ENCODE measurements at places on chromosomes 6 and 20.

DNA sequence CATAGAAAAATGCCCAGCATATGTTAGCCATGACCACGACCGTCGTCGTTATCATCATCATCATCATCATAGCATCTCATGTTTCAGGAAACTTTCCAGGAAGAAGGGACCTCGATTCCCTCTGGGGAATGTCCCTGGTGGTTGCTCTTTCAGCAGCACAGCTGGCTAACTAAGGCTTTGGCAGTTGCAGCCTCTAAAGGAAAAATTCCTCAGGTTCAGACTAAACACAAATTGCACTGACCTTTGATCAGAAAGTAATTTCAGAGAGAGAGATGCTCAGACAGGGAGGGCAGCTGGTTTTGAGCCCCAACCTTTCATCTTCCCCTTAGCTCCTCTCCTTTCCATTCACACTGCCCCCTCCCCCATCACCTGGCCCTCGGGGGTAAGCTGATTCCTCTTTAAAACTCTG is 5.6 kb upstream of the CFB start:
- DNase-seq: no peak

DNA sequence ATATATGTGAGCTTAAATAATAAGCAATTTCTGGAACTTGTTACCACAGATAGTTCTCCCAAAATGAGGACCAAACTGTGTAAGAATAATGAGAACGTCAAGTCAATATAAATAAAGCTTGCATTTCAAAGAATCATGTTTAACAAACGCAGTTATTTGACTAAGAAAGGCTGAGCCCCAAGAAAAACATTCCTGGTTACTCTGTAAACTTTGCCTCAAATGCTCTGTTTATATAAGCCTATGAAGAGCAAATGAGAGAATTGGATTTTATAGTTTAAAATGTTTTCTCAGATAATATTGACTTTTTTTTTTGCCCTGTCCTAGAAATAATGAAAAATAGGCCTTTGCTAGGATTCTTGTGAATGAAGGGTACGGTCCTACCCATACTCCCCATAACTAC is 81.3 kb downstream of the C6orf52 start:
- no peak for DNase-seq

GRCh38 chr6:170000071-170000843 is 248.8 kb downstream of the ERMARD start:
- no peak for DNase-seq

- peak; percentile 64 for DNase-seq
Observed at GRCh38 chr6:98657764-98658163, 176.6 kb upstream of the POU3F2 start.

GRCh38 chr6:16236631-16237199 is 1.7 kb upstream of the GMPR start:
- DNase-seq: no peak

DNA sequence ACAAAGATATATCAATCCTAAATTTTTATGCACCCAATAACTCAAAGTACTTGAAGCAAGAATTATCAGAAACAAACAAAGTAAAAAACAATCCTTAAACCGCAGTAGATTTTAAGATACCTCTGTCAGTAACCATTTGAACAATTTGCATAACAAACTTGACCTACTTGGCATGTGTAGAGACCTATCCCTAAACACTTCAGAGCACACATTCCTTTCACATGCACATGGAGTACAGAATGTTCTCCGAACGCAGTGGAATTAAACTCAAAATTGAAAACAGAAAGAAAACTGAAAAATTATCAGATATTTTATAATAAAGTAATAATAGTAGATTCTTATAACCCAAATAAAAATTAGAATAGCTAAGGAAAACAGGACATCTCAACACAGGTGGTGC is 162.6 kb upstream of the THBS2 start:
- DNase-seq: no peak

DNA sequence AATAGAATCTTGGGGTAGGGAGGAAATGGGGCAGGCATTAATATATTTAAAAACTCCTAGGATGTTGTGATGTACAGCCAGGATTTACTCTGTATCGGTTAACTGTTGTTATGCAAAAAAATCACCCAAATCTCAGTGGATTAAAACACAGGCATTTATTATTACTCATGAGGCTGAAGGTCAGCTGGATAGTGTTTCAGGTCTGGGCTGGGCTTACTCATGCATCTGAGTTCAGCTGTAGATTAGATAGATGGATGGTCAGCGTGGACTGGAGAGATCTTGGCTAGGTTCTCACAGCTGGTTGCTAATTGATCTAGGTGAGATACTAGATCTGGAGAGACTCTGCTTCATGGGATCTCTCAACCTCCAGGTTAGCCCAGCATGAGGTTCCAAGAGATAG is 131.4 kb downstream of the BTBD3 start:
- no peak for DNase-seq

- DNase-seq: no peak
Observed at GRCh38 chr6:26243132-26243531, 121.9 kb upstream of the BTN3A2 start.

DNA sequence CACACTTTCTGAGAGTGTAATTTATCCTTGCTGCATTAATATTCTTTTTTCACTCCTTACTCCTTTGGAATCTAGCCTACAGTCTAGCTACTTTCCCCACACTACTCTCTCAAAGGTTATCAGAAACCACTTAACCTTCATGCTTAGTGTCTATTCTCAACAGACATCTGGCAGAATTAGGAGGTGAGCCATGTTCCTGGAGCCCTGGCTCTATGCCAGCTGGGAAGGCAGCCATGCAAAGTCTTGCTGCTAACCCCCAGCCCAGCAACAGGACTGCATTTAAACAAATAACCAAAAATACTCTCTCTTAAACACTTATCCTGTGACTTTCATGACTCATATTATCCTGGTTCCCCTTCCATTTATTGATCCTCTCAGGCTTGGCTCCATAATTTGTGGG is 260.2 kb downstream of the BCKDHB start:
- peak; percentile 46 for DNase-seq

DNA sequence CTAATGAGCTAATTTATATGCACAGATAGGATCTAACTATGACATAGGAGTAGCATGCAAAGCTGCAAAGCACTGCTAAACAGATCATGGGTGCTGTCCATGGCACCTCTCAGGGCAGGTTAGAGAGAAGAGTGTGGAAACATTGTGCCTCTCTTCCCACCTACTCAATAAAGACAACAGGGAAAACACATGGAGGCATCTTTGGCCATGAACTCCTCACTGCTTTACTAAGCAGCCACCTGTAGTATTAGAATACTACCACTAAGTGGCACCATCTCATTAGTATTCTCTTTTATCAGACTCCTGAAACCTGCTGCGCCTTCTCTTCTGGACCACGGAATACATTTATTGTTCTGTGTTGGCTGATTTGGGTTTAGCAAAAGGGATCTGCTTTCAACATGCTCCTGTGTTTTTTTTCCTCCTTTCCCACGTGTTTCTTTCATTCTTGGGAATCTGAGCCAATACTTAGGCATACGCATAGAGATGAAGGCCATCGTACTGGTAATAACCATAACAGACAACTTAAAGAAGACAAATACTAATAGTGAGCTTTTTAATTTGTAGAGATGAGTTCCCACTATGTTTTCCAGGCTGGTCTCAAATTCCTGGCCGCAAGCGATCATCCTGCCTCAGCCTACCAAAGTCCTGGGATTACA is 9.4 kb upstream of the HDDC2 start:
- no peak for DNase-seq

DNA sequence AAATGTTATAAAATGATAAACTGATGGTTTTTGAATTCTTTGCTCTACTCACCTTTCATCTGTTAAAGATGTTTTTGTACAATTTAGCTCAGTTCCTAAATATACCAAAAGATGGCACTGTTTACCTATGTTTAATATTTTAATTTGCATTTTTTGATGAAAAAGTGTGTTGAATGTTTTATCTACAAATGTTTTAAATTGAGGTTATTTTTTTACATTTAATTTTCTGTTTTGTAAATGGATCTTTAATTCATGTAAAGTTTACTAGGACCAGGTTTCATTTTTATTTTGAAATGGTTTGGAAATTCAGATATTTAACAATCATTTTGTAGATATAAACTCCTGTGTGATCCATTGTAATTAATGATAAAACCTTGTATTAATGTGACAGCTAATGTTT is 30.0 kb downstream of the CDKAL1 start:
- DNase-seq: no peak

GRCh38 chr6:106090001-106090400 is 3.9 kb downstream of the PRDM1 start:
- no peak for DNase-seq

DNA sequence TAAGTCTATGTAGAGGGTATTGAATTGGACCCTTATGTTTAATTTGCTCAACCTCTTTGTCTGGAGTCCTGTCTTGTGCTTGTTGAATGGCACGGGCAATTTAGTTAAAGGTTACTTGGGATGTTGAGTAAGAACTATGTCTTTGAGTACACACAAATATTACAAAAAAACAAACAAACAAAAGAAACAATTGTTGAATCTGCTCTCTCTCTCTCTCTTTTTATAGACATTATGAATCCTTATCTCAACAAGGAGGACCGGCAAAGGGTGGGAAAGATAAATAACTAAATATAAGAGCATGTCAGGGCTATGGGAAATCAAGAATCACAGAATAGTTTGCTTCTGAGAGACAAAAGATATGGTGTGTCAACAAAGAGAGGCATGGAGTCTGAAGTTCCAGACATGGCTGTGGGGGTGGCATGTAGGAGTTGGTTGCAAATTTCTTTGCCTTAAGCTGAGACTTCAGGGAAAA is 608.6 kb downstream of the UTRN start:
- DNase-seq: no peak

DNA sequence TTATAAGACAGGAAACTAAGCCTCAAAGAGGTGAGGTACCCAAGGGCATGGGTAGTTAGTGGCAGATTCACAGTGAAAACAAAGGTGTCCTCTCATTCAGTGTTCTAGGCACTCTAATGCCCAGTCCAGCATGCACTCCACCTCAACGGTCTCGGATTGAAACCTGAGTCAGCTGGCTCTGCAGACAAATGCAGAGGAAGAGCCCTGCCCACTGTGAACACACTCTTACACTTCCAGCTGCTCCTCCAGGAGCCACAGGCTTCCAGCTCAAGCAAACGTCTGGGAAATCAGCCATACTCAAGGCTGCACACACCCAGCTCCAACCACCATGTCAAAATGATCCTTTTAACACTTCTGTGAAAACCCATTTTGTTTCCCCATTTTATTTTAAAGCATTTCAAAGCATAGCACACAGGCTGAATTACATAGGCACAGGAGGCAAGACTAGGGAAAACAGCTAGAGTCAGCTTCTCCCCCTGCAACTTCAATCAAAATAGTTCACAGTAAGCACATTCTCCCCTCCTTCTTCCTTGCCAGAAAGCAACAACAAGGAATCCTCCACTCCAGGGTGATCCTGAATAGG is 3.0 kb upstream of the IL17A start:
- no peak for DNase-seq

DNA sequence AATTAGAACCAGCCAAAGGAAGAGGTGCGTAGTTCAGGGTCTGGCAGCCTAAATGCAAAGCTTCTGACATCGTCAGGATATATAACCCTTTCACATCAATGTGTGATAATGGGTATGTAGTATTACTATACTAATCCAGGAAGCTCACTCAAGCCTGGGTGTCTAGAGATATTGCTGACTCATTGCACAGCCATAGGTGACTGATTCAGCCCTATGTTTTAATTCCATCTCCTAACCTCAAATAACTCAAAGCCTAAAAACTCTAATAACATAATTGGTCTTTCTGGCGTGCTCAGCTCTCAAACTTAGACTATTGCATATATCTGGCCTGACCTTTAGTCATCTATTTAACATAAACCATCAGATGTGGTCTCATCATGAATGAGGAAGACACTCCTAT is 658.4 kb downstream of the TBC1D32 start:
- DNase-seq: no peak

- DNase-seq: no peak
Observed at GRCh38 chr6:2632368-2632767, 118.4 kb downstream of the MYLK4 start.

- no peak for DNase-seq
Observed at GRCh38 chr20:9613871-9614270, 99.5 kb downstream of the LAMP5 start.

- no peak for DNase-seq
Observed at GRCh38 chr6:158642097-158642601, 2.4 kb downstream of the DYNLT1 start.

DNA sequence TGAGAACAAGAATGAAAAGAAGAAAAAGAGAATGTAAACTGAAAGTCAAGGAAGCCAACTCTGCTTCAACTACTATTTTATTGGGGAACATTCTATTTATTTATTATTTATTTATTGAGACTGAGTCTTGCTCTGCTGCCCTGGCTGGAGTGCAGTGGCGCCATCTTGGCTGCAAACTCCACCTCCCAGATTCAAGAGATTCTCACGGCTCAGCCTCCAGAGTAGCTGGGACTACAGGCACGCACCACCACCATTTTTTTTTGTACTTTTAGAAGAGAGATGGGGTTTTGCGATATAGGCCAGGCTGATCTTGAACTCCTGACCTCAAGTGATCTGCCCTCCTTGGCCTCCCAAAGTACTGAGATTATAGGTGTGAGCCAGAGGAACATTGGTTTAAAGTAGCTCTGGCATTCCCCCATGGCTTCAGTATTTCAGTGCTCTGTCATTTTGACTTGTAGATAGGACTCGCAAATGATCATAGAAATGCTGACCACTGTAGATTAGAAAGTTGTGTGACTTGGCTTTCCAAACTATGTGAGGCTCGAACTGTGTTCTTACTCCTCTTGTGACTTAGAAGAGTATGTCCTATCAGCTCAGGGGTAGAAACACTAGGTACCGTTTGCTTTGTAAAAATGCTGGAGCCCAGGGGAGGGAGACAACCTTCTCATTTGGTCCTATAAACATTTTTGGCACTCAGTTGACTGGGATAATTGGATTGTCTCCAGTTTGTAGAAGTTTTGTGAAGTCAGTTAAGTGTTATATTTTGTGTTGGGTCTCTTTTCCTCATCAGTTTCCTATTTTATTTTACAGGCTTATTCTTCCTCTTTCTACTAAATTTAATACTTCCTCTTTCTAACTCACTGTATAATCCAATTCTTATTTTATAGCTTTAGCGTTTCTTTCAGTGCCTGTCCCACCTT is 544.9 kb upstream of the CITED2 start:
- DNase-seq: no peak

GRCh38 chr20:50646483-50646996 is 44.8 kb downstream of the RIPOR3 start:
- DNase-seq: no peak

GRCh38 chr6:162421004-162421403 is 306.6 kb downstream of the PRKN start:
- DNase-seq: no peak

DNA sequence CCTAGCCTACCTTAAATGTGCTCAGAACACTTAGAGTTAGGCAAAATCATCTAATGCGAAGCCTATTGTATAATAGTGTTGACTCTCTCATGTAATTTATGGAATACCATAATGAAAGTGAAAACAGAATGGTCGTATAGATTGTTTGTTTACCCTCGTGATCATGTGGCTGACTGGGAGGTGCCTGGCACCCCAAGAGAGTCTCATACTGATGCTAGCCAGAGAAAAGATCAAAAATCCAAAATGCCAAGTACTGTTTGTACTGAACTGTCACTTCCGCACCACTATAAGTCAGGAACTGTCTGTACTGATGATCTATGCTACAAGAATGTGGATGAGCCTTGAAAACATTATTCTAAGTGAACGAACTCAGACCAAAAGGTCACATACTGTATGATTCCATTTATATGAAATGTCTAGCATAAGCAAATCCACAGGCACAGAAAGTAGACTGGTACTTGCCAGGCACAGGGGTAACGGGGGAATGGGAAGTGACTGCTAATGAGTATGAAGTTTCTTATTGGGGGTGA is 22.4 kb downstream of the ZMYND8 start:
- no peak for DNase-seq

- no peak for DNase-seq
Observed at GRCh38 chr6:23244300-23244699, 674.9 kb downstream of the HDGFL1 start.

GRCh38 chr6:153437193-153437592 is 306.1 kb upstream of the RGS17 start:
- no peak for DNase-seq

Data from mesothelial cell of epicardium (in vitro differentiated cells).